Stimulated activated CD4-positive, alpha-beta T cell treated with anti-CD3 and anti-CD28 coated beads, Interleukin-1b, Interleukin-23, amount 100 ng/mL, for 48 hours (primary cell): ENCODE measurements at places on chromosomes 11 and 22.
A peak's percentile ranks its signal among the peaks of the same experiment; 100 is the strongest.

DNA sequence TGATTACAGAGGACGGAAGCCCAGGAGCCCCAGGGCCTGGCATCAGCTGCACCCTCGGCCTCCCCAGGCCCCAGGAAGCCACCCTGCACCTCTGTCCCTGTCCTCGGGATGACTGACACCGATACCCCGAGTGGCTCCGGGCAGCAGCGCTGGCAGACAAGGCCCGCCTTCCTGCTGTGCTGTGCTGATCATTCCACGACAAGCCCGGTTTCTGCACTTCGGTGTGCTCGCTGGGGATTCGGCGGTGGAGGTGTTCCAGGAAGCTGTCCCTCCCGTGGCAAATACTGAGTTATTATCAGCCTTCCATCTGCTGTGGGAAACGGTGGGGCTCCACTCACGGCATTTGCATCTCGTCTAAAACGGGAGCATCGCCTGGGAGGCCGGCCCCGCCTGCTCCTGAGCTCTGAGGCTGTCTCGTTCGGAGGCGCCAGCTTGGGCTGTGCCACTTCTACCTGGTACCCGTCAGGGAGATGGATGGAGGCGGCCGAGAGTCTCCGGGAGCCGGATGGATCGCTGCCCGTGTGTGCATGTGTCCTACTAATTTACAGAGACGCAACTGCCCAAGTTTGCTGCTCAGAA lies 506.1 kb downstream of the BRD1 start:
- no peak for DNase-seq

- DNase-seq, result no peak
Observed at GRCh38 chr22:38861170-38861876, 10.7 kb downstream of the CBX6 start.

GRCh38 chr11:35796562-35796961 lies 134.0 kb downstream of the TRIM44 start:
- DNase-seq, result no peak

GRCh38 chr11:76376746-76377558 lies 4.0 kb downstream of the THAP12 start:
- no peak for DNase-seq

GRCh38 chr11:2940147-2940920 lies 11.1 kb upstream of the PHLDA2 start:
- DNase-seq, result peak; percentile 46

GRCh38 chr11:73396985-73397384 lies 20.8 kb downstream of the RELT start:
- DNase-seq, result no peak

GRCh38 chr11:68282141-68282860 lies 10.5 kb upstream of the C11orf24 start:
- DNase-seq, result peak; percentile 67

- no peak for DNase-seq
Observed at GRCh38 chr11:107951155-107951554, 22.9 kb downstream of the RAB39A start.

DNA sequence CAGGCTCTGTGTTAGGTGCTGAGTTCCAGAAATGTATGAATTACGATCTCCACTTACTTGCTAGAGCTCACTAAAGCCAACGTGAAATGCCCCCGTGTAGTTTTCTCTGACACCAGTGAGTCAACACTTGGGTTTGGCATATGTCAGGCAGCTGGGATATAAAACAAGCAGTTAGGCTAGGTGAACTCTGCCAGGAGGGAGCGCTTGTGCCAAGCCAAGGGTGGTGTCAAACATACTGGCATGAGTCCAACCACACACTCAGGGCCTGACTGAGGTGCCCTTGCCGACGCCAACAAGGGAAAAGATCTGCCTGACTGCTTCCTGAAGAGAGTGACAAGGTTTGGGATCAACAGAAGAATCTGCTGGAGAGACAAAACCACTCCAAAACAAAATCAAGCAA lies 167.8 kb upstream of the NARS2 start:
- DNase-seq, result no peak

- DNase-seq, result no peak
Observed at GRCh38 chr11:132126973-132127899, 756.8 kb downstream of the NTM start.

DNA sequence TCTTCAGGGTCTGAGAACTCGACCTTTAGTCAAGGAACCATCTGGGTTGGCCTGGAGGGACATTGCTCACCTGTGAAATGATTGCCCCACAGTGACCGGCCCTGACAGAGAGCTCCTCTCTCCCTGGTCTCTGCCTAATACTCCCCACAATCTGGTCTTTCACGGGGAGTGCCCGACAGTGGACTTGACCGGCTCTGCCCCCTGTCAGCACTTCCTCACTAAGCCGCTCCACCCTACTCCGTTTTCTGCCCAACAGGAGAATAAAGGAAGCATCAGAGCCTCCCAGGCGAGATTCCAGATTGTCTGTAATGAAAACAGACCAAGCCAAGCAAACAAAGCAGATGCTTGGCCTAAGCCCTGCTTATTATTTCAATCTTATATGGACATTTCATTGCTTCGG lies 87.8 kb downstream of the FBXO7 start:
- no peak for DNase-seq

GRCh38 chr11:8584511-8584910 lies 9.5 kb downstream of the STK33 start:
- DNase-seq, result no peak

GRCh38 chr22:31957970-31958594 lies 13.7 kb downstream of the YWHAH start:
- no peak for DNase-seq

DNA sequence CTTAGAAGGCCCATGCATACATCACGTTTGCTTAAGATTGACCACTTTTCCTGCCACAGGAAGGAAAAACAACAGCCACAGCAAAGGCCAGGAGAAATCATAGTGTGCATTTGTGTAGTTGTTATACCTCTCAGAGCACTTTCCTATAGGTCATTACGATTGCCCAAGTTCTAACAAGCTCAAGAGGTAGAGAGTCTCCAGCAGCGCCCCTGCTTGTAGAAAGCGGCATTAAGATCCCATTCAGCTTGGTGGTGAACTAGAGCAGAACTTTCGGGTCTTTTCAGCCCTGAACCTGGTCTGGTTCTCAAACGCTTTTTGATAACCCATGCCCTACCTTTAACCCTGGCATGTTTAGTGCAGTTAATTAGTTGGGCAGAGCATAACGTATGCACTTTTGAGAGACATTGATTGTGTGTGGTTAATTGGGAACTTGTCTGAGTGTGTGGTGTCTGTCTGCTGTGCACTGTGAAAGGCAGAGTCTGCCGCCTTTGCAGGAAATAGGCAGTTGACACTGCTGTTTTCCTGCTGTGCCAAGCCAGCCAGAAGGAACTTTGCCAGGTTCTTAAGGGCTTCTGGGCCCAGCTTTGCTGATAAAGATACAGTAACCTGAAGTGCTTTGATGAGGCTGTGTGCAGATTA lies 109.9 kb upstream of the CLMP start:
- no peak for DNase-seq

DNA sequence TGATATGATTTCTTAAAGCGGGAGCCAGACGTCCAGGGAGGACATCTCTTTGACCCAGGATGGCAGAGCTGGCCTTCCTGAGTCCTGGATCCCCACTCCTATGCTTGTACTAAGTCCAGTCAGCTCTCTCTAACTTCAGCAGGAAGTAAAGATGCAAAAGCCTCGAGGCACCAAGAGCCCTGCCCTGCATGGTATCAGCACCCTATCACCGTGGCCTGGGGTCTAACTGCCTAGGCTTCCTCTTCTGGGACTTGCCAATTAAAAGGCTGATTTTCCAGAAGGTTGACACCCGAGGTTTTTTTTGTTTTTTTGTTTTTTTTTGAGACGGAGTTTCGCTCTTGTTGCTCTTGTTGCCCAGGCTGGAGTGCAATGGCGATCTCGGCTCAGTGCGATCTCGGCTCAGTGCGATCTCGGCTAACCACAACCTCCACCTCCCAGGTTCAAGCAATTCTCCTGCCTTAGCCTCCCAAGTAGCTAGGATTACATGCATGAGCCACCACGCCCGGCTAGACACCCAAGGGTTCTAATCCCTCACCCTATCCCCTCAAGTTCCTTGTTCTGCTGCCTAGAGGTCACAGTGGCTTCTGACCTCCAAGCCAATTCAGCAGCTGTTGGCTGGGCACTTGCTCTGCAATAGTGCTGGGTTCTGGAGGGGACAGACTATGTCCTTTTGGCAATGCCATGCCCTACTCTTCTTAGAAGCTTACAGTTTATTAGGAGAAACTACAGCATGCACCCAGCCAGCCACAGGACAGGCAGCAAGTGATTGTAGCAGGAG lies 50.6 kb upstream of the FTH1 start:
- DNase-seq, result no peak

- no peak for DNase-seq
Observed at GRCh38 chr11:133710241-133710640, 135.1 kb downstream of the SPATA19 start.

GRCh38 chr11:127003260-127003981 lies 2.9 kb upstream of the KIRREL3 start:
- no peak for DNase-seq

GRCh38 chr11:66068923-66069714 lies 953 bp upstream of the PACS1 start:
- peak; percentile 50 for DNase-seq

- DNase-seq, result peak; percentile 15
Observed at GRCh38 chr11:69013009-69013951, at the start of gene MRGPRF. TSS of gene MRGPRF (minus strand) at chr11:69013246. CDS start at chr11:69009901, 3,345 bp downstream.

GRCh38 chr11:122850076-122850631 lies 11.9 kb downstream of the CRTAM start:
- DNase-seq, result peak; percentile 25

GRCh38 chr22:36814801-36815200 lies 2.0 kb downstream of the PVALB start:
- DNase-seq, result no peak

DNA sequence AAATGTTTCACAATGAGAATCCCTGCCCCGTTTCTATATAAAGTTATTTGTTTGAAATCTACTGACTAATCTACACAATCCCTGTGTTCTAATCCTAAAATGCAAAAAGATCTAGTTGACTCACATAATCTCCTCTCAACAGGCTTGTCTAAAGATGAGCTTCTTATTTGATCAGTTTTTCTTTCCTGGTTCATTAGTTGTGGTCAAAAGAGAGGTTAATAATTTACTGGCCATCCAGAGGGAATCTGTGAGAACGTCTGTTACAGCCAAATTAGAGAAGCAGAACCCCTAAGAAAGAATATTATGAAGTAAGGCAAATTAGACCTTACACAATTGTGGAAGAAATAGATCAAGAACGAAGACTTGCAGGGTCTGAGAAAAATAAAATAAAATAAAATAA lies 173.7 kb upstream of the ANO3 start:
- no peak for DNase-seq

DNA sequence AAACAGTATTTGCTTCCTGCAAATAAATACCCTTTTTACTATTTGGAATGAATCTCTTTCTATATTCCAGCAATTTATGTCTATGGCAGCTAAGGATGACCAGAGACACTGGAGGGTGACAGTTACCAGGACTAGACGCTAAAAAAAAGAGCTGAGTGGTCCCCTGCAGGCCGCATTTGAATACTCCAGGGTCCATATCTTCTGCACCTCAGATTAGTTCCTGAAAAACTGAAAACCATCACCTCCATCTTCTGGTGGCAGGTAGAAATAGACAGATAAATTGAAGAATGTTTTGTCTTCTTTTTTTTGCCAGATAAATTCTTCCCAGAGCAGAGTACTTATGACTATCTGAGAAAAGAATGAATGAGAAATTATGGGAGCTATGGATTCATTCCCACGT lies 145.6 kb downstream of the CSNK2A3 start:
- DNase-seq, result no peak

GRCh38 chr11:93903989-93904388 lies 53.6 kb upstream of the VSTM5 start:
- DNase-seq, result no peak

DNA sequence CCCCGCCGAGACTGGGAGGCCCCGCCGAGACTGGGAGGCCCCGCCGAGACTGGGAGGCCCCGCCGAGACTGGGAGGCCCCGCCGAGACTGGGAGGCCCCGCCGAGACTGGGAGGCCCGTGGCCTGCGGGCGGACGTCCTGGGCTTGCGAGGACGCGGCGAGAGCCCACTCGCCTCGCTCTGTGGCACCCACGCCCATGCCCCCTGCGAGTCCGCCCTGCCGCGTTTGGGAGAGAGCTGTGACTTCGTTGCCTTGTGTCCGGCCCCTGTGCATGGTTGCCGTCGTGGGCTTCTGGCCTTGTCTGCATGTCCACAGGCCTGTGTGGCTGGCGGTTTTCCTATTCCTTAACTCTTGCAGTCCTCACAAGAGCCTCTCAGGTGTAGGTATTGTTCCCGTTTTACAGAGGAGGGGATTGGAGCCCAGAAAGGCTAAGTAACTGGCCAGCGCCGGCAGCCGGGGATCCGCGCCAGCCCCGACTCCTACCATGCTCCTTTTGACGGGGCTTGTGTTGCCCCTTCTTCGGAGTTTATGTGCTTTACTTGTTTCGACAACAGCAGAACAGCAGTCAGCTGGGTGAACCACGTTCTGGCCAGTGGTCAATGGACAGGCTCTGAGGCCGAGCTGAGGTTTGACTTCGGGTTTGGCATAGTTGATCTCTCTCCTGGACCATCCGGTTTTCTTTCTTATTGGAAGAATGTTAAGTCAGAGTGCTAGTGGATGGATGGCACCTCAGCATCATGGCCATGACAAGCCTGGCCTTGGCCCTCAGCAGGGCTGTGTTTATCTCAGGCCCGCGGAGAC lies 741 bp downstream of the PHRF1 start:
- DNase-seq, result no peak

DNA sequence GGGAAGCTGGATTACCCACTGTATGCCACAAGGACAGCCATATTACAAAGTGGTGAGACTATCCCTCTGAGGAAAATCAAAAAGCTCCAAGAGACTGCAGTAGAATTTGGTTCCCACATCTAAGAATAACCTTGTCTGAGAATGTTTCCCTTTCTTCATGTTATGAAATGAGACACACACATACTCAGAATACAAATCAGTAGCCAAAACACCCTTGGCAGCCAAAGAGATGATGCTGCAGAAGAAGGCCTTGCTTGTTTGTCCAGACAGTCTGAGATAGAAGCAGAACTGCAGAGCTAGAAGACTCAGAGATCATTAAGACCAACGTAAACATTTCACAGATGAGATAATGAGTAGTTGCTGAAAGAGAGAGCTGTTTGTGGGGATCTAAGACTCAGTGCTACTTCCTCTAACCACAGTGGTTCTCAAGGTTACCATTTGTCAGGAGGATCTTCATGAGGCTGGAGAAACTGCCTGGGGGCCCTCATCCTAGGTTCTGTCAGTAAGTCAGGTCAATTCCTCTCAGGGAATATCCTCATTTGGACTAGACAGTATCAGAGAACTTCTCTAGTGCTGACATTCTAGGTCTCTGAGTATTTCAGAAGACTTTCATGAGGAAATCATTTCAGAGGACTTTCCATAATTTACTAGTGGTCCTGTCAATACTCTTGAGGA lies 38.9 kb downstream of the RELT start:
- DNase-seq, result no peak
